A375 (cell line): ENCODE measurements at places on chromosomes 4 and X. TPM values are rescaled to one million over a fixed set of nuclear protein-coding genes. Genes with fewer than 3 reads are reported as not detected.

Gene APLN
- 0.19 and 0.72 TPM in 2 replicates for total RNA-seq

Gene COL4A6
- 0.37 TPM in 1 of 2 replicates, not detected in the other for total RNA-seq

Gene MSANTD1
- 0.45 and 0.80 TPM in 2 replicates for total RNA-seq

Gene CLGN
- 0.08 and 0.34 TPM in 2 replicates for total RNA-seq

Gene CXorf49
- total RNA-seq = not detected in 2 replicates

Gene FGFBP1
- total RNA-seq = 4.7 and 4.8 TPM in 2 replicates

Gene PABPC1L2B
- total RNA-seq = 0.19 TPM in 1 of 2 replicates, not detected in the other

Gene CYBB
- not detected in 2 replicates for total RNA-seq

Gene CCNG2
- total RNA-seq = 4.9 and 7.0 TPM in 2 replicates

Gene CDS1
- total RNA-seq = 0.68 and 0.85 TPM in 2 replicates

Gene CLCN4
- total RNA-seq = 2.6 and 3.1 TPM in 2 replicates

Gene HELT
- not detected in 2 replicates for total RNA-seq

Gene MAGEA4
- 922 and 926 TPM in 2 replicates for total RNA-seq

Gene TCEAL3
- total RNA-seq = 15.4 and 16.2 TPM in 2 replicates

Gene TMSB15C
- 0.53 and 0.56 TPM in 2 replicates for total RNA-seq

Gene ODAPH
- not detected in 2 replicates for total RNA-seq

Gene PPP4R3C
- total RNA-seq = 0.24 TPM in 1 of 2 replicates, not detected in the other

Gene KDR
- total RNA-seq = 0.53 and 0.72 TPM in 2 replicates

Gene TLR7
- not detected in 2 replicates for total RNA-seq

Gene BEX3
- total RNA-seq = 186 and 209 TPM in 2 replicates

Gene BEND2
- total RNA-seq = not detected in 2 replicates

Gene CYTL1
- total RNA-seq = 0.30 TPM in 1 of 2 replicates, not detected in the other

Gene TBX22
- not detected in 2 replicates for total RNA-seq

Gene CASP3
- total RNA-seq = 16.7 and 17.7 TPM in 2 replicates

Gene HS6ST2
- 14.9 and 17.4 TPM in 2 replicates for total RNA-seq

Gene CPLX1
- total RNA-seq = 0.05 TPM in 1 of 2 replicates, not detected in the other

Gene TRPC5OS
- total RNA-seq = not detected in 2 replicates

Gene CD99L2
- total RNA-seq = 21.2 and 24.5 TPM in 2 replicates

Gene C4orf33
- total RNA-seq = 5.5 and 9.3 TPM in 2 replicates

Gene RRH
- not detected in 2 replicates for total RNA-seq

Gene LYAR
- 89.0 and 97.9 TPM in 2 replicates for total RNA-seq
